Activated naive CD4-positive, alpha-beta T cell (primary cell): ENCODE measurements at places on chromosomes 3 and 15.

GRCh38 chr3:138985932-138986331 lies 20.1 kb downstream of the PRR23A start:
- no peak for DNase-seq

DNA sequence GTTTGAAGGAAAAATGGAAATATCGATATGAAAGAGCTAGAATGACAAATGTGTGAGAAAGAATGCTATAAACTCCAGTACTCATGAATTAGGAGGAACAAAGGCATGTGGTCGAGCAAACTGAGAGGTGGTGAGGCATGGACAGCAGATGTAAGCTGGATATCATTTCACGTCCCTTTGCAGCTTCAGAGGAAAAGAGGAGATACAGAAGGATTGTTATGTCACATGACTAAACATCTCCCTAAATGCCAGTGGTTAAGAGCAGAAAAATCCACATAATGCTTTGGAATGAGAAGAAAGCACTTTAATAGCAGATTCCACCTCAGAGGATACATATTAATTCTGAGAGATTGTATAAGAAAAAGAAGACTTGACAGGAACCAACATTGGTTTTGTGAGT lies 248.7 kb downstream of the ZIC4 start:
- no peak for DNase-seq

DNA sequence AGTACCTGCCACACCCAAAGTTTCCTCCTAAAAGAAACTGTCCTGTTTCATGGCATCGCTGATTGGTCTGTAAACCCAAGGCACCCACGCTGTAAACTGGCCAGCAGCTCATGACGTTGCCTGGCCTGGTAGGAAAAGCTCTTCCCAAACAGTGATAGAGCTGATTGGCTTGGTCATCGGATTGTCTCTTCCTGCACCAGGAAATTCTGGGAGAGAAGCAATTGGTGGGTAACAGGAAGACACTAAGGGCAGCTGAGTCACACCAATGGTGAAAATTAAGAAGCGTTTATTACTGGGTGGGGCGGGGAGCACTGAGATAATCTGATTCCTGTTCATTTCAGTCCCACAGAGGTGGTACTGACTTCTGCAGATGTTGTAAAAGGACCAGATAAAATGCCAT lies 31.0 kb downstream of the KLHL6 start:
- no peak for DNase-seq

DNA sequence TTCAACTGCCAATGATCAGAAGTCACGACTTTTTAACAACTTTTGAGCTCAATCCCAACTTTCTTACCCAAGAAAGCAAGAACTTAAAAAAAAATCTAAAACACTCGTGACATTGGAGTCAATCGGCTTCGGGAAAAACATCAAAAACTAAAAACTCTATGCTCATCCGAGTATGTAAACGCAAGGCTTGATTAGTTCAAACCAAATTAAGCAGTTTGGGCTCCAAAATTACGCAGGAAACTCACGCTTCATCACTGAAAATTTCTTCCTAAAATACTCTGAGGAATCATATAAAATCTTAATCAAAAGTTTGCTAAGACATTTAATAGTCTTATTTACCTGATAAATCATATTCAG lies 1.6 kb downstream of the TRA2B start:
- no peak for DNase-seq

DNA sequence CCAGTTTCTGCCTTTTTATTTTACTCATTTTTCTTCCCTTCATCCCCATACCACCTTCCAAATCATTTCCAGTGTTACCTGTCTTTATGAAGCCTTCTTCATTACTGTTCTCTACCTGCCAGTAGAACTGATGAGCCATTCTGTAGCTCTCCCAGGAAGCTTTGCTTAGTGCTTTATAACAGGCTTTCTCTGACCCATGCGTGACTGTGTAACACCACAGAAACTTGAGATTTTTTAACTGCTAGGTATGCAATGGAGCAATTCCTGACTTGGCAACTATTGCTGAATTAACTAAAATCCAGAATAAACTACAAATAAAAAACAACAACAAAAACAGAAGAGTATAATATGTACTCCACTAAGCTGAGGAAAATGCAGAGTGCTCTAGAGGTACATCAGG lies 289.2 kb downstream of the ROBO1 start:
- DNase-seq = no peak

DNA sequence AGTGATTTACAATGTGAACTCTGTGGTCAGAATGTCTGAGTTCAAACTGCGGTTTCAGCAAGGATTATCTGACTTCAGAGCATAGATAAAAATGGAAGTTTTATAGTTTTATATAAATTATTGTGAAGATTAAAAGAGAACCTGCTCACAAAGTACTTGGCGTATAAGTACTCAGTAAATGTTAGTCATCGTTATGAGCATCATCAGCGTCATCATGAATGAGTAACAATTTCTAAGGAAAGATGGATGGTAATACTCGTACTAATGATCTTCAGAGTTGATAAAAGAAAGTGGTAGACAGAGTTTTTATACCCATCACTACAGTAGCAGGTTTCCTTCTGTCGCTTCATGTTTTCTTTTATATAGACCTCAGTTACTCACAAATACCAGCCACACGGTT lies 341.8 kb downstream of the RAP2B start:
- no peak for DNase-seq

- no peak for DNase-seq
Observed at GRCh38 chr3:105938806-105939205, 70.0 kb upstream of the CBLB start.

DNA sequence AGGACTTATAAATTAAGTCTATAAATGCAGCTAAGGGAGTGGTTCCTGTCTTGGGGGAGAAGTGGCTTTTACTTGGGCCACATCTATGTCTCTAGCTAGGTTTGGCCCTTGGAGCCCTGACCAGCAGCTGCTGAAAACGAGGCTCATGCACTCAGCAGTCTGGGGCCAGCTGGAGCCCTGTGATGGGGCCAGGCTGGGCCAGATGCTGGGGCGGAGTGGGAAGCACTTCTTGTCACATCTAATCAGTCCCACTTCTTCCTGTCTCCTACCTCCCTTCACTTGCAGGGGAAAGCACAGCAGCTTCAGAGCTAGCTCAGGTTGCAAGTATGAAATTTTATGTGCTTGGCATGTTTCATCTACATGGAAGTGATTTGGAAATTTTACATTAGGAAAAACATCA lies 209.9 kb upstream of the ROPN1 start:
- no peak for DNase-seq

- no peak for DNase-seq
Observed at GRCh38 chr15:59636184-59636583, 21.1 kb downstream of the GTF2A2 start.

GRCh38 chr3:58994746-58995330 lies 55.0 kb downstream of the CFAP20DC start:
- no peak for DNase-seq

DNA sequence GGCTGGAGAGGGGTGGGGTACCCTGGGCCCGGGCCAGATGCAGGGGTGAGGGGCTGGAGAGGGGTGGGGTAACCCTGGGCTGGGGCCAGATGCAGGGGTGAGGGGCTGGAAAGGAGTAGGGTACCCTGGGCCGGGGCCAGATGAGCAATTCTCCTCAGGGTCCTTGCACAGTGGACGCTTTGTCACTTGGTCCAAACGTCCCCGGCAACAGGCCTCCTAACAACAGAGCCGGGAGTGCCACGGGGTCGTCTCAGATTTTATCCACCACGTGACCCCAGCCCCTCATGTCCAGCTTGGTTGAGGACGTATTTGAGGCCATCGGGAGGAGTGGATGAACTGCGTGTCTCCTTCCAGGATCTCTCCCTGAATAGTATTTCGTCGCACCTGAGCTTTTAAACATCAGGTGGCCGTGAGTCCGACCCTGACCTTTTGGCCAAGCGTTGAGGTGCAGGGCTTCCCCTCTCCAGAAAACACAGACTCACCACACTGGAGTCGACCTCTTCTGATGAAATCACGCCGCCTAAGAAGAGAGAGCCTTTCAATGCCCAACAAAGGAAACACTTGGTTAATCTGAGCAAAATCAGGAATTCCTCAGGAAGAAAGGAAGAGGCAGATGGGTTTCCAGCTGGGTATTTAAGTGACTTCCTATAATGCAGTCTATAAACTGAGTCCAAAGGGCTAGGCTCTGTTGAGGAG lies 12.8 kb upstream of the LRRC15 start:
- DNase-seq = no peak

DNA sequence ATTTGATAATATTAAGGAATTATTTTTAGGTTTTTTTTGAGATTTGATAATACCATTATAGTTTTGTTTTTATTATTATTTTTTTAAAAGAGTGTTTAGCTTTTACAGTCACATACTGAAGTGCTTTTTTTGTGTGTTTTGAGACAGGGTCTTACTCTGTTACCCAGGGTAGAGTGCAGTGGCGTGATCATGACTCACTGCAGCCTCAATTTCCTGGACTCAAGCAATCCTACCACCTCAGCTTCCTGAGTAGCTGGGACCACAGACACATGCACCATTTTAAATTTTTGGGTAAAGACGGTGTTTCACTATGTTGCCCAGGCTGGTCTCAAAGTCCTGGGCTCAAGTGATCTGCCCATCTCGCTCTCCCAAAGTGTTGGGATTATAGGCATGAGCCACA lies 73.0 kb downstream of the SUMF1 start:
- no peak for DNase-seq

- no peak for DNase-seq
Observed at GRCh38 chr3:169295912-169296570, 367.5 kb downstream of the MECOM start.

GRCh38 chr3:63774781-63775180 lies 44.3 kb upstream of the C3orf49 start:
- DNase-seq = no peak

GRCh38 chr3:169758359-169758994 lies 6.4 kb downstream of the TERC start:
- no peak for DNase-seq

GRCh38 chr3:113097960-113098447 lies 107.2 kb downstream of the GTPBP8 start:
- DNase-seq = no peak

DNA sequence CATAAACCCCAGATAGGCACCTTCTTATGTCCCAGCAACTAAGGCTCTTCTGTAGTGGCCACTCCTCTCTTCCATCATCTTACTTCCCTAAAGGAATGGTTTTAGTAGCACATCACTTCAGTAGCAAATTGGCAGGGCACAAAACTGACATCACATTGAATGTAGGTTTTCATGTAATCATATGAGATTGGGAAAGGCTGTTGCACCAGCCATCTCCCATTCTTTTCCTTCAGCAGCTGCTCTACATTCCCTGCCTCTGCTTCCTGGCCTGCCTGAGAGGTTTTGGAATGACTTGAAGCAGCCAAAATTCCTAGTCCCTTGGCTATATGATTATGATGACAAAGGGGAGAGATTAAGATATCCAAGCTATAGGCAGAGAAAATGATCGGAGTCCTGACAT lies 36.5 kb downstream of the NSUN3 start:
- no peak for DNase-seq

DNA sequence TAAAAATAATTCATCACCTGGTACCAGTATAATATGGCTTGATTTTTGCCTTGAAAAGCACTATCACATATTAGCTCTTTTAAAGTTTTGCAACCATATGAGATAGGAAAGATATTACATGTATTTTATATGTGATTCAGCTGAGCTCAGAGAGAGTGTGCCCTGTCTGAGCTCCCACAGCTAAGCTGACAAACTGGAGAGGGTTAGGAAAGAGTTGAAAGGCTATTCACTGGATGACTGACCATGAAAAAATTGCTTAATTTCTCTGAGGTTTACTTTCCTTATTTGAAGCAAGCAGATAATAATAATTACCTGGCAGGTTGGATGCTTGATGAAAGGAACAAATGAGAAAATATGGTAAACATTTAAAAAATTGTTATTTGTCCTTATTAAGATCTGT lies 97.4 kb upstream of the CCDC80 start:
- DNase-seq = no peak

GRCh38 chr3:17065881-17066280 lies 181.1 kb downstream of the PLCL2 start:
- no peak for DNase-seq

DNA sequence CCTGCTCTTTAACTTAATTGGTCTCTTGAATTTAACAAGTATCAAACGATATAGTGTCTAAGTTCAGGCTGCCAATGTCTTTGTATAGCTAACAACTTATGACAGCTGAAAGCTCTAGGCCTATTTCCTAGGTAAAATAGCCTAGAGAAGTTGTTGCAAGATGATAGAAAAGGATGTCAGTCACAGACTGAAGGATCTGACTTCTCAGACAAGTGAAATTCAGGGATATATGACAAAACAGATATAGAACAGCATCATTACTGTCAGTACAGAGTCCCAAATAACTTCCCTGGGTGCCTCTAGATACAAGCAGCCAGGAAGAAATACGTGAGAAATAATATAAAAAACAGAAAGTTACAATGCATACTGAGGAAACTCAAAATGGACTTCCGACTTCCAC lies 26.7 kb downstream of the C3orf70 start:
- no peak for DNase-seq

GRCh38 chr3:184525337-184526087 lies 36.1 kb upstream of the EPHB3 start:
- no peak for DNase-seq

- DNase-seq = no peak
Observed at GRCh38 chr3:5292512-5292911, 105.0 kb downstream of the EDEM1 start.

- no peak for DNase-seq
Observed at GRCh38 chr15:24857763-24858162, 97.0 kb upstream of the SNRPN start.

DNA sequence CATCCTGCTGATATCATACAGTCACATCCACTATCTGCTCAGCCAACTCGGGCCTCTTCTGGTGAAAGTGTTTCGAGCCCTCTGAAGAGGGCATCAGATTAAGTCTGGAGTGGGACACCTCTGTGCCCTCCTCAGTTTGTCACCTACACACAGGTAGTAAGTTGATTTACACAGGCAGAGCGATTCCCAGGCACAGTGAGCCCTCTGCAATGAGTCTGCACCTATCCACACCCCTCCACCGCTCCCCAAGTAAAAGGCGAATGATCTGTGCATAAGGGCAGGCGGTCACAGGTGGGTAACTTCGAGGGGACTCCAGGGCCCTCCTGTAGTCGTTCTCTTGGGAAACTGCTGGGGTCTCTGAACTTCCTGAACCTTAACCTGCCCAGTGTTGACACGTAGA lies 152.0 kb downstream of the ATP10A start:
- no peak for DNase-seq

DNA sequence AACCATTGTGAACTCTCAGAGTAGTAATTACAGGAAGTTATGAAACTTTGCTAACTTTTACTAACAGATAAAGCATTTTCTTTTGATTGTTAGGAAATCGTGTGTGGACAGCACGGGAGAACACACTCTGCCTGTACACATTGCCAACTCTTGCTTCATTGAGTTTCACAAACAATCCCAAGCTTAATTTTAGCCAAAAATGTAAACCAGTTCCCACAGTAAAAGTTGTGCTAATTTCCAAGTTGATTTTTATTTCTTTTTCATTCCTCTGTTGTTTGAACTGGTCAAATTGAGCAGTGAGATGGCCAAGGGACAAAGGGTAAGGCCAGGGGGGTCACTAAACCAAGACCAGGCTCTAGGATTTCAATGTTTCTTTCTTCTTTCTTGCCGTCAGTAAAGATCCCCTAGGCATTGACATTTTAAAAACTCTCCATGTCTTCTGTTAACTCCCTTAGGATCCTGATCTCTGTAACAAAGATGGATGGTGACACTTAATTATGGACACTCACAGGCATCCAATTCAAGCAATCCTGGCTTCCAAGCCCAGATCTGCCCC lies 414.9 kb downstream of the RBMS3 start:
- no peak for DNase-seq

GRCh38 chr3:189714991-189715961 lies 84.1 kb downstream of the TP63 start:
- no peak for DNase-seq
